ENCODE measurements at places on chromosomes 13 and 19. TPM values are rescaled to one million over a fixed set of nuclear protein-coding genes. Genes with fewer than 3 reads are reported as not detected.

DNA sequence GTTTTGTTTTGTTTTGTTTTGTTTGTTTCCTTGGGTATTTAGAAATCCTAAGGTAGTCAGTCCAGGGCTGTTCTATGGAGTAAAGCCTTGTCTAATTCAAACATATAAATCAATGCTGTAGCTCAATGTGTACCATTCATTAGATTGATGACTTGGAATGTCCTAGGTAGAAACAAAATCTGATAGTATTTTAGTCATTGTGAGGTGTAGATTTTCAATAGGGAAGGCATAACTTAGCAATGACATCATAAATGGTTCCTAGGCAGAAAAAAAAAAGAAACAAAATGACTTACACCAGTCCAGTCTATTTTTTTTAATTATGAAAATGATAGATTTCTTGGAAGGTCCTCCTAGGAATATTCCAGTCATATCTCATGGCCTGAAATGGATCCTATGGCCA is 189.9 kb downstream of the SPRY2 start:
- DNase-seq, result peak; percentile 49

IZUMO2 gene
- not detected for total RNA-seq

DNA sequence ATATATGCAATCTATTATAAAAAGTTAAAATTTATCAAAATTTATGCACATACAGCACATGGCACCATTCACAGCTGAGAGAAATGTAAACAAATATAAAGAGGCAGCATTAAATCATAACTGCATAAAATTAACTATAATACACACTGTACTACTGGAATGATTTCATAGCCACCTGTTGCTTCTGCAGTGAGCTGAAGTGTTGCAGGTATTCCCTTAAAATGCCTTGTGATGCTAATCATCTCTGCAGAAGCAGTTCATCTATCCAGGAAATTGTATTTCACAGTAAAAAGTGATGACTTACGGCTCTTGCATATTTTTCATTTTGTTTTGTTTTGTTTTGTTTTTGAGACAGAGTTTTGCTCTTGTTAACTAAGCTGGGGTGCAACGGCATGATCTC is 82.1 kb downstream of the STOML3 start:
- DNase-seq, result no peak

KDM4B gene
- 14.4 TPM for total RNA-seq
